ENCODE measurements at places on chromosomes 6 and 20.
A peak's percentile ranks its signal among the peaks of the same experiment; 100 is the strongest.

DNA sequence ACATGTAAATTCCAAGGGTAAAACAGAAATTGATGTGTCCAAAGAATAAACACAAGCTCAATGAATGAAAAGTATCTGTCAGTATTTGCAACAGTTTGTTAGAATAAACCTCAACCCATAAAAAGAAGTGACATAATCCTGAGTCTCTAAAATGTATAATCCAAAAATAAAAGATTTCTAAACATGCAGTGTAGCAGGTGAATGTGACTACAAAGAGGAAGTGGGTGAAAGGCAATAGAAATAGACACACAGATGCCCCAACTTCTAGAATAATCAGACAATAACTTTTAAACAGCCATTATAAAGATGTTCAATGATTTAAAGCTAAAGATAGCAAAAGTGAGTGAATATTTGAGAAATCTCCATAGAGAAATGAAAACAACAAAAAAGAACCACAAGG lies 1009.2 kb upstream of the GJE1 start:
- DNase-seq, result no peak

DNA sequence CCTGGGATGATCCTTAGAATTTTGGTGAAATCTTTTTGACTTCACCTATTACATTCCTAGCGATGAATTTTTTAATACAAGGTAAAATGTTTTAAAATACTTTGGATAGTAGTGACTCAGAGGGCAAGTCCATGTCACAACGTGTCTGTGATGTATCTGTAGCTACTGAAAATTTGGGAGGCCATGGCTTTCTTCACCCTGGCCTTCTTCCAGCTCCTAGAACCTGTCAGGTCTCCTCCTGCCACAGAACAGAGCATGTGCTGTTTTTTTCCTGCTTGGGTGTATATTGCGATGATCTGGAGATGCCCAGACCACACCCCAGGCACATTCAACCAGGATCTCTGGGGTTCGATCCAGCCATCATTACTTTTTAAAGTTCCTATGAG lies 194.4 kb downstream of the BTBD3 start:
- DNase-seq, result no peak

DNA sequence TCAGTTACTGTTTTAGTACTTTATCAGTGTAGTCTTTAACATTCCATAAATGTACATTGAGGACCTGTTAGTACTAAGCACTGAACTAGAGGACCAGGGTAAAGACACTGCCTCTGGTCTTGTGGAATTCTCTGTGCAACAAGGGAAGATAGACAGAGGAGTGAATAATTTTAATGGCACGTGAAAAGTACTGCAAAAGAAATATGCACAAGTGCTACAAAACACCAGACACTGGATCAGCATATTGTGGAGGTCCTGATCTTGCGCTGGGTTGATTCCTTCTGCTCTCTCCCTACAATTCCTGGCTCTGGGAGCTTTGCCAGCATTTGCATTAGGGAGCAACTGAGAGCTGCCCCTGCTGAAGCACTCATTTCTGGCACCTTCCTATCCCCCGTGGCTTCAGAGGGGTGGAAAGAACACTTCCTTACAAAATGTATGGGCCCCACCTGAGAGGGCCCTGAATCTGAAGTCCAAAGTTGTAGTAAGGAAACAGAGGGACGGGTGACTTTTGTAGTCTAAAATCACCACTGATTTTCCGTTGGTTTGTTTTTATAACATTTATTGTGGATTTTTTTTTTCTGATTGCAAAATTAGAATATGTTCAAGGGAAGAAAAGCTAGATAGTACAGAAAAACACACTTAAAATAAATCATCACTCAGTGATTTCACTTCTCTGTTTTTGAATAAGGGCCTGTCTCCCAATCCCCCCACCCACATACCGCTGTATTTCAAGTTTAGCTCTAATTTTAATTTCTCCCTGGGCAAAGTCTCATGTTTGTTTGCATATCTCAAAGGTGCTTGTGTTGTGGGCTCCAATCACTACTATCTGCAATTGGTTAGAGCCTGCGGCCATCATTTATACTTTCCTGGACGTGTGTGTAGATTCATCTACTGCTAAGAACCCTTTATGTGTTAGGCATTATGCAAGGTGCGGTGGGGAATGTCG lies 4.9 kb downstream of the PKIG start:
- DNase-seq, result no peak

DNA sequence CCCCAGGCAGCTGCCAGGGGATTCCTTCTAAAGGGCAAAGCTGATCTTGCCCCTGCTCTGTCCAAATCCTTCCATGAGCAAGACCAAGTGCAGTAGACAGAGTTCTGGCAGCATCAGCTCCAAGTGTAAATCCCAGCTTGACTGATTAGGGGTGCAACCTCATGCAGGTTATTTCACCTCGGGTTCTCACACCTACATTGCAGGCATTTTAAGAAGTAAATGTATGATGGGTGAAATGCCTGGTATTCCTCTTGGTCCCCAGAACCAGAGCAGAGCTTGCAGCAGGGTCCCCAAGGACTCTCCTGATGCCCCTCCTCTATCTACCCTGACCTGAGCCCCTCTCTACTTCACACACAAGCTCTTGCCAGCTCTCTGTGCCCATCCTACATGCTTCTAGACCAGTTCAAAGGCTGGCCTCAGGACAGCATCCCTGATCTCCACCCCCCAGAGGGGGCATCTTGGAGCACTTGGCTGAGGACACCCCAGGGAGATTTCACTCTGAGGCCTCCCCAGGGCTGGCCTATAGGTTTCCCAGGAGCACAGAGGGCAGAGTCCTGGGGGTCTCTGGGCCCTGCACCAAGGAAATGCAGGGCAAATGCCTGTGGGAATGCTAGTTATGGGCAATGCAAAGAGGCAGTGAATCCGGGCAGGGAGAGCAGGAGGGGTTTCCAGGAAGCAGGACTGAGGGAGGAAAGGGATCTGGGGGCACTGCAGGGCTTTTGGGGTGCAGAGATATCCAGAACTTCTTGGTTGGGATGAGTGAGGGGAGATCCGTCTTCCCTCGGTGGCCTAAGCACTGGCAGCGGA lies 1.0 kb downstream of the LZTS3 start:
- no peak for DNase-seq

DNA sequence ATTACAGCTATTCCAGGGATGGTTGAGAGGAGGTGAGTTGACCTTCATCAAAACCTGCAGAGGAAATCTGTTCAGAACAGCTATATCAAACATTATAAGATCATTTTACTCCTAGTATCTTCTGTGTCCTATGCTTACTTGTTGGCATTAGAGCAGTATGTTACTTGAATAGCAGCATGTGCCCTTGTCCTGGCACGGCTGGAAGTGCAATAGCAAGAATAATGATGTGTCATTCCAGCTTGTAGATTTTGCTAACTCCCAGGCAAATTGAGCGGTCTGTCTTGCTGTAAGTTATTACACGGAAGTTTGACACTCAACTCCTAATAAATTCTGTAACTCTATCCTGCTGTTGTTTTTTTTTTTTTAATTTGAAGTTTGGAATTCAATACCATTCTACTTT lies 385.5 kb downstream of the TENT5A start:
- no peak for DNase-seq

DNA sequence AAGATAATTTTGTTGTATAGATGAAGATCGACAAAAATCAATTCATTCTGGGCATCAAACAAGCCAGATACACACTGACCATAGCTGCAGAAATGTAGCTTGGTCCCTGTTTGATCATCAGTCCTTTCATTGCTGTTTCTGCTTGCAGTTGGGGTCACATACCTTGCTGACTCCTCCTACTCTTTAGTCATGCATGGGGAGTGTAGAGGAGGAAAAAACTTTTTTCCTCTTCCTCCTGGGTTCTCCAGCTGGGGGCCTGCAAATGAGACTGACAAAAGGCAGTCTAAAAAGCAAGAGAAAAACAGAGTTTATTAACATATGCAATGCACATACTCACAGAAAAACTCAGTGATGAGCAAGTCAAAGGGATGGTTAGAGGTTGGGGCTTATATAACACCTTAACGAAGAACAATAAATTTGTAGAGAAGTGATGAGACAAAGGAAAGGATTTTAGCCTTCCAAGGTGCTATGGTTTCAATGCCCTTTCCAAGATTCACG lies 105.8 kb downstream of the QRSL1 start:
- DNase-seq, result no peak

GRCh38 chr6:134341999-134342567 lies 24.2 kb upstream of the SGK1 start:
- DNase-seq, result no peak

GRCh38 chr6:166572370-166573261 lies 13.9 kb downstream of the RAMACL start:
- DNase-seq, result no peak

DNA sequence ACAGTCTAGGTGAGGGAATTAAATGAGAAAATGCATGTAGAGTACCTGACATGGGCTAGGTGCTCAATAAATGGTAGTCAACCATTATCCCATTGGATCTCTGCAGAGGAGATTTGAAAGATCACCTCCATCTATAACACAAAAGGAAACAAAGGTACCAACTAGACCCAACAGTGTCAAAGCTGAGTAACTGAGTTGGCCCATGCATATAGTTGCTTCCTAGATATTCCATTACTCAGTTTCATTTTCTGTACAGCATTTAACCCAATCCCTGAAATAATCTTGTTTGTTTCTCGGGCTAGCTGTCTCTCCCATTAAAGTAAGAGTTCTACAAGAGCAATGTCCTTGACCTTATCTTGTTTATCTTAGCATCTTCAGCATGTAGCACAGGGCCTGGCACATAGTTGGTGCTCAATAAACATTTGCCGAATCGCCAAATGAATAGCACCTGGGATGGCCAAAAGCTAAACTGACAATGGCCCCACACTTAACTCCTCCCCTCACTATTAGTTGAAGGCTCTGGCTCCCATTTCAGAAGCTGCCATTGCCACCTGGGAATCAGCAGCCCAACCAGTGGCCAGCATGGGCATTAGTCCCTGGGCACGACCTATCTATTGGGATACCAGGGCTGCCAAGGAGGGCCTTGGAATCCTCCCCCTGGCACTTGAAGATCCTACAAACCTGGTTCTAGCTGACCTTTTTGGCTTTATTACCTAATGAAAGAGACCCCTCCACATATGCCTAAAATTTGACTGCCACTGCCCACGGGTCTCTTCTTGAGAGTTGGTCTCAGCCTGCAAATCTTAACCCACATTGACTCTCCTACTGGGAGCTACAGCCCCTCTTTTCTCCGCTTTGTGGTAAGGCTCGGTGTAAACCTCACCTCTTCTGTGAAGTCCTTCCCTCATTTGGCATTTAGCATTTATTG lies 22.6 kb downstream of the BCL2L1 start:
- no peak for DNase-seq

DNA sequence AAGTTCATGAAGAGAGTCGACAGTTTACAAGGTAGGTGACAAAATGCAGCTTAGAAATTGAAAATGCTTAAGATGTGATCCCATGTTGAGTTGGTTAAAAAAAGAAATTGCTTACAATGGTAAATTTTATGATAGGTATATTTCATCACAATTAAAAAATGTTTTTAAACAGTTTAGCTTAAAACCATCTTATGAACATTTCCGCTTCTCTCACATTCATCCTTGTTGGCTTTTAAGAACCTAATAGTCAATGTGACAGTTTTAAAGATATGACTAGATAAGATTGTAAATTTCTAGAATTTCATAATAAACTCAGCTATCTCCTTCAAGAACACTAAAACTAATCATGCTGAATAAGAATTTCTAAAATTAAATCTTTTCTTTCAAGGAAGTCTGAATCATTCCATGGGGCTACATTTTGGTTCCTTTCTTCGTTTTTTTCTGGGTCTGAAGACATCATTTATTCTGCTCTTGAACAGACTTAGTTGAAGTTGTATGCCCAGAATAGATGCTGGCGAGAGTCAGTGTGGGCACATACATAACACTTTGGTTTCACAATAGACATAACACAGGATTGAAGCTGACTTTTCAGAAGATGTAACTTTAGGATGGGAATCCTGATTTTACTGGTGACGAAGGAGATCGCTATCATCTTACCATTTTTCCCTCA lies 35.9 kb upstream of the LTV1 start:
- no peak for DNase-seq

GRCh38 chr6:97068211-97068610 lies 143.7 kb downstream of the KLHL32 start:
- no peak for DNase-seq

- no peak for DNase-seq
Measured at GRCh38 chr6:100258752-100259151, 206.0 kb downstream of the SIM1 start.

DNA sequence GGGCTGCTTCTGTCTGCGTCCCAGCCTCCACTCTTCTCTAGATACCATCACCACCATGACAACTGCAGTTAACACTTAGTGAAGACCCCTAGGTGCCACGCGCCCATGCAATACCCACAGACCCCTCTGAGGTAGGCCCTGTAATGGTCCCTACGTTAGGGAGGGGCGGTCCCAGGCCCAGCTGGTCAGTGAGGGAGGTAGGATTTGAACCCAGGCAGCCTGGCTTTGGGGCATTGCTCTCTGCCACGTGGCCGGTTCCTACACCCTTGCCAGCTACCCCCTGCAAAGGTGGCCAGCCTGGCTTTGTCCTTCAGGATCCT lies 18.2 kb downstream of the RIPOR3 start:
- DNase-seq, result no peak

DNA sequence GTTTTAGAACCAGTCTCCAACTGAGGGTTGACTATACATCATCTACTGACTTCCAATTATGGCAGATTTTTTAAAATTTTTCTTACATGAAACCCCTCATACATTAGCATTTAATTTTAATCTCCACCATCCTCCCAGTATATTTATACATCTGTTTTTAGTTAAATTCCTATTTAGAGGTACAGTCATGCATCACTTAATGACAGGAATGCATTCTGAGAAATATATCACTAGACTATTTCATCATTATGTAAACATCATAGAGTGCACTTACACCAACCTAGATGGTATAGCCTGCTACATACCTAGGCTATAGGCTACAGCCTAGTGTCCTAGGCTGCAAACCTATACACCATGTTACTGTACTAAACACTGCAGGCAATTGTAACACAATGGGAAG lies 316.7 kb upstream of the MARCKS start:
- no peak for DNase-seq

- DNase-seq, result peak; percentile 38
Measured at GRCh38 chr6:52286798-52287432, 2.4 kb upstream of the MCM3 start.

Data from stimulated activated CD4-positive, alpha-beta T cell treated with anti-CD3 and anti-CD28 coated beads, Interleukin-15, amount 100 ng/mL, for 48 hours (primary cell).